ENCODE measurements at places on chromosomes 7 and 10. TPM values are rescaled to one million over a fixed set of nuclear protein-coding genes. Genes with fewer than 3 reads are reported as not detected.

DNA sequence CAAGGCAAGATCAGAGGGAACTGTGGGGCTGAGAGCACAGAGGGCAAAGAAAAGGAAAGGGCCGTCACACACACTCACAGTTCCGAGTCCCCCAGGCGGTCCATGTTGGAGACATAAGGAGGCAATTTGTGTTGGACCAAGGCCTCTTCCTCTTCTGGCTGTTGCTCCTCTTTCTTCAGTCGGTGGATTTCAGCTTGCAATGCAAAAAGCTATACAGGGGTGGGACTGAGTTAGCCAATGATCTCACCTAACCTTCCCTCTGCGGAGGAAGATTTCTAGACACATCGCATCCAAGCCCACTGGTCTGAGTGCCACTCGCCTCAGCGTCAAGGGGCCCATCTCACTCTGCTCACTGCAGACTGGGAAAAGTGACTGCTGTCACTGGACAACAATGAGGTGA is 5.5 kb downstream of the WDR91 start:
- DNase-seq: no peak

GRCh38 chr7:94912085-94912484 is 4.7 kb downstream of the PPP1R9A start:
- no peak for DNase-seq

- DNase-seq: no peak
These were observed 28.8 kb downstream of the TMEM120A start for GRCh38 chr7:75965617-75966016.

- no peak for DNase-seq
These were observed 165.8 kb downstream of the NRF1 start for GRCh38 chr7:129777195-129777844.

- DNase-seq: no peak
These were observed 94.6 kb downstream of the ELMO1 start for GRCh38 chr7:37353949-37354655.

- no peak for DNase-seq
These were observed 202.8 kb upstream of the BMPER start for GRCh38 chr7:33702514-33703054.

GRCh38 chr7:126948664-126949063 is 304.1 kb downstream of the GRM8 start:
- no peak for DNase-seq

GRCh38 chr10:113385021-113385999 is 167.5 kb upstream of the HABP2 start:
- DNase-seq: peak; percentile 85

GRCh38 chr10:47076949-47077361 is 165.7 kb downstream of the PTPN20 start:
- no peak for DNase-seq

The LRRC4 gene
- polyA plus RNA-seq: 13.7 TPM

The HTRA1 gene
- polyA plus RNA-seq: 75.7 TPM

The HOXA1 gene
- polyA plus RNA-seq: 2.3 TPM

All from left lung (tissue), 14 donors.